ENCODE measurements at places on chromosomes 7 and 10.

GRCh38 chr10:125567529-125567928 is 115.4 kb downstream of the TEX36 start:
- DNase-seq: no peak

DNA sequence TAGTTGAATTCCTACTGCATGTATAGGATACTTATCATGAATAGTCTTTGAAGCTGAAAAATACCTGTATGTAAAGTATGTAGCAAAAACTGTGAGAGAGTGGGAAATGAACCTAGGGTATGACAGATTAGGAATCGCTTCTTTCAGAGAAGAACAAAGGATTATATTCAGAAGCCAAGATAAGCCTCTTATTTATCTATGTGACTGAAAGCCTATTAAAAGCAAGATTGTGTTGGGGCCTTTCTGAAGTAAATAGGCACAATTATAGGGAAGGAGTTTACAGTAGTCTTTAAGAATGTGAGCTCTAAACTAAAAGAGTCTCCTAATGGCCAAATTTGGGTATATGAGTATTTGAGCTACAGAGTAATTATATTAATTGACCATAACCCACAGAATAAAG is 102.1 kb downstream of the MTERF1 start:
- no peak for DNase-seq

DNA sequence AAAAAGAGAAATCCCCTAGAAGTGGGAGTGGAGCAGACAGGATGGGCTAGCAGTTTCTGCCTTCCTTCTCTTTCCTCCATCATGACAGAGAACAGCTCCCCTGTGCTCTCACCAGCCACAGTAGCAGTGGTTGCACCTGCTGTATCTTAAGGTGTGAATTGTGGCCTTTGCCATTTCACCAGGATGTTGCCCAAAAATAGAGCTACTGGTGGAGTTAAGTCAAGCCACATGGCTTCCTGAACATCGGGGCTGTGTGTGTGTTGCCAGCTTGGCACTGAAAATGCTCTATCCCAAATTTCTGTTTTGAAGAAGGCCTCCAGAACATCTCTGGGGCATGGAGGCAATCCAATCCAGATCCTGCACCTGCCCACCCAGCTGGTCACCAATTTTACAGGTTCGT is 348.7 kb downstream of the EXOC4 start:
- DNase-seq: no peak

DNA sequence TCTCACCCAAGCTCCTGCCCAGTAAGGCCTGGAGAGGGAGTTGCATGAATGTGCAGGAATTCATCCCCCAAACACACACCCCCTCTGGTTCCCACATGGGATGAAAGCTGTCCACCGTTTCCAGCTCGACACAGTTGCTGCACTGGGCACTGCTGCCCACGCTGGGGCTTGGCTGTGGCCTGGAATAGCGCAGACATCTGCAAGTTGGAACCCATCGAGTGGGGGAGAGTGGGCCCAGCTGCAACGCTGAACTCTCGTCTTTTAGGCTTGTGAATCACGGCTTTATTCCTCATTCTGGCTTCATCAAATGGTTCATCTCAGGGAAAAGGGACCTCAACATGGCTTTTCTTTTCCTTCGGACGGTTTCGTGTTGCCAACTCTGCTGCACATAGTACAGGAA is 264.7 kb downstream of the DNAJB6 start:
- no peak for DNase-seq

DNA sequence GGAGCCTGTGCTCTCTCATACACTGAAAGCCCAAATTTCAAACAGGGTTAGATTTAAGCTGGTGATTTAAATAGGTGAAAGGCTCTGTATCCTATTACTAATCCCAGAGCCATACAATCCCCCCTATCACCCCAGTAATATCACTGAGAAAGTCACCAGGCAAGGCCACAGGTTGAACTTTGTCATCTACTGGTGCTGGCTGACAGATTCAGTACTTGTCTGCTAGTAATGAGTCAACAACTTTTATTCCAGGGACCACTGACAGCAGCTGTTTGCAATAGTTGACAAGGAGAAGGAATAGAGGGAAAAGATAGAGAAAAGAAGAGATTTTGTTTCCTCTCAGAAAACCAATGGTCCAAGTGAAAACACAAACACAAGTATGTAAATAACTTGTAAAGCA is 10.4 kb downstream of the ASB15 start:
- no peak for DNase-seq

DNA sequence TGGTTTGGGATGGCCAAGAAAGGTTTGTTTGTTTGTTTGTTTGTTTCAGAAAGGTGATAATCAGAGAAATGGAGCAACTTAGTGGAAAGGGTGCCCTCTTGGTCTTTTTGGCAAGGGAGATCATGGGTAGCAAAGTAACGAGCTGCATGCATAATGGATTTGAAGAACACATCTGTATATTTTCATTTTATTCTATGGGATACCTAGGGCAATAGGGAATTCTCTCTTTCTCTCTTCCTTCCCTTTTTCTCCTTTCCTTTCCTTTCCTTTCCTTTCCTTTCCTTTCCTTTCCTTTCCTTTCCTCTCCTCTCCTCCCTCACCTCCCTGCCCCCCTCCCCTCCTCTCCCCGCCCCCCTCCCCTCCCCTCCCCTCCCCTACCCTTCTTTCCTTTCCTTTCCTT is 492.1 kb downstream of the NEBL start:
- DNase-seq: no peak

DNA sequence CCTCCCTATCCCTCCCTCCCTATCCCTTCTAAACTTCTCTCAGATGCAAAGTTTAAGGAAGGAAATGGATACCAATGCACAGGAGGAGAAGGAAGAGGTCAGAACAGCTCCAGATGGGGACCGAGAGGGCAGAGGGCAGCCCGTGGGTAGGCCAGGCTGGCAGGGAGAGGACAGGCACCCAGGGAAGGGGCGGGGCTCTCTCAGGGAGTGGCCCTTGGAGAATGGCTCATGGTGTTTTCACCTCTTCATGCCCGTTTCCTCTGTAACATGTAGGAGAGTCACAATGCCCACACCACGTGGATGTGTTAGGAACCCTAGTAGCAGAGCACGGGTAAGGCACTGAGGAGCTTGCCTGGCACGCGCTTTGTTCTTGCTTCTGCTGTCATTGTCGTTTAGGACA is 264.5 kb downstream of the CELF2 start:
- no peak for DNase-seq

- no peak for DNase-seq
Measured at GRCh38 chr10:75782463-75783248, 351.2 kb downstream of the LRMDA start.

GRCh38 chr10:49465736-49466135 is 69.8 kb upstream of the DRGX start:
- no peak for DNase-seq

- DNase-seq: no peak
Measured at GRCh38 chr7:20532890-20533289, 82.6 kb upstream of the ABCB5 start.

- no peak for DNase-seq
Measured at GRCh38 chr10:43699516-43699915, 50.8 kb upstream of the ZNF32 start.
